RKO (cell line): ENCODE measurements at places on chromosomes 16 and 17.
A peak's percentile ranks its signal among the peaks of the same experiment; 100 is the strongest.

DNA sequence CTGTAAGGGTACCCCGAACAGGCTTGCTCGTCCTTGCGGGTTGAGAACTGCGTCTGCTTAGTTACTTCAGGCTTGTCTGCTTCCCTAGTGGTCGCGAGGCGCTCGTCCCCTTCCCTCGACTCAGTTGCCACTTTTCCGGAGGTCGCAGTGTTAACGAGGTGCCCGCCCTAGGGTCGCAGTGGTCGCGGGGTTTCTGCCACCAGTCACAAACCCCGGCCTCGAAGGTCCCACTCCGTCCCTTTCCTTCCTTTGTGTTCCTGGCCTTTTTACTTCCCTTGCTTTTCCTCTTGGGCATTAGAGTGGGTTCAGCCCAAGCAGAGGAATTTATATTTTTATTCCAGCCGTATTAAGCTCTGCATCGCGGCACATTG, 299 bp downstream of the NUP85 start:
- no peak for DNase-seq

DNA sequence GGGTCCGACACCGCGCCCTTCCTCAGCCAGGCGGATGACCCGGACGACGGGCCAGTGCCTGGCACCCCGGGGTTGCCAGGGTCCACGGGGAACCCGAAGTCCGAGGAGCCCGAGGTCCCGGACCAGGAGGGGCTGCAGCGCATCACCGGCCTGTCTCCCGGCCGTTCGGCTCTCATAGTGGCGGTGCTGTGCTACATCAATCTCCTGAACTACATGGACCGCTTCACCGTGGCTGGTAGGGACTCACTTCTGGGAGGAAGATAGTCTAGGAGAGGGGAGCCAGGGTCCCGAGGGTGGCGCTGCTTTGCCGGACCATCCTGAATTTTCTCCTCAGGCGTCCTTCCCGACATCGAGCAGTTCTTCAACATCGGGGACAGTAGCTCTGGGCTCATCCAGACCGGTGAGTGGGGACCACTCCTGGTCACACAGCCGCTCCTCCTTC, 601 bp downstream of the SPNS1 start:
- DNase-seq = peak; percentile 40

GRCh38 chr17:17254036-17254435, 17.1 kb upstream of the FLCN start:
- DNase-seq = no peak

DNA sequence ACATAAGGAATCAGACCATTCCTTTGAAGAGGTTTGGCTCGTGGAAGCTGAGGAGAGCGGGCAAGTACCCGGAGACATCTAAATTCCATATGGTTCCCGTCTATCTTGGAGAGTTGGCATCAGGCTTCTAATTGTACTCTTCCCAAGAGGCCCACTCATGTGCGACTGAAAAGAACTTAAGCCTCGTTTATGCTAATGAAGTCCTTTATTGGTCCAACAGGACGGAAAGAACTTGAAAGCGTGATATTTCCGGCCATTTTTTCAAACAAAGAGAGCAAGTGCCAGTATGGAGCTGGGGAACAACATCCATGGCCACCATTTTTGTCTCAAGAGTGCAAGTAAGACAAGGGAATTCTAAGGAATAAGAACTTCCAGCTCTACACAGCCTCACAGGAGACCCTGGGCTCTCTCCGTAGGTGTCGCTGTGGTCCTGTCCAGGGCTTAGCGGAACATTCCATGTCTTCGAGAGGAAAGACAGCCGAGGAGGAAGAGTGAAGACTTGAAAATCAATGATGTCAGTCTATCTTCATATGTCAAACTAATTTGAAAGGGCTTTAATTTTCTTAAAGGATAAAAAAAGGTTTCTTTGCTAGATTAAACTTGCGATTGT, 566.0 kb upstream of the PSMD7 start:
- no peak for DNase-seq

DNA sequence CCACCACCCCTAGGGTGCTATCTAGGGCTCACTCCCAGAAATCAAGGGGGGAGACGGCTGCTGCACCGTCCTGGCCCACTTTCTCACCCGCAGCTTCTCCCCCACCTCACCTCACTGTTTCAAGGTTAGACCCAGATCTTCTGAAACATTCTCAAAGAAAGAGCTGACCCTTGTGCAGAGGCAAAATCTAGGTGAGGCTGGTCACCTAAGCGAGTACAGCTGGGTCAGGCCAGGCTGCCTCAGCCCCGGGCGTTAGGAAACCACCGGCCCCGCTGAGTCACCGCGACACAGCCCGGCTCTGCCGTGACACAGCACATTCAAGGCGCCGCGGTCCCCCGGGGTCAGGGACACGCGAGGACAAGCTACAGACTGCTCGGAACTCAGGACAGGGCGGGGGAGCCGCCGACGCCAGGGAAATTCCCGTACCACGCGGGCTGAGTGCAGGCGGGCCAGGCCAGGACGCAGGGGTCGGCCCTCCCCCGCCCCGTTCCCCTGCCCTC, 27.1 kb downstream of the GNPTG start:
- peak; percentile 79 for DNase-seq

GRCh38 chr17:27422601-27423000, 33.6 kb upstream of the KSR1 start:
- DNase-seq = no peak

GRCh38 chr17:7463372-7463846, 16.0 kb downstream of the ZBTB4 start:
- no peak for DNase-seq

- DNase-seq = no peak
These were observed 56.2 kb upstream of the RPL38 start for GRCh38 chr17:74147056-74147835.

- peak; percentile 14 for DNase-seq
These were observed 37.6 kb downstream of the RNF112 start for GRCh38 chr17:19448341-19449268.

- DNase-seq = no peak
These were observed 1.9 kb downstream of the RUNDC1 start for GRCh38 chr17:42982266-42982665.

GRCh38 chr17:57130708-57131461, 45.8 kb downstream of the AKAP1 start:
- DNase-seq = peak; percentile 77

DNA sequence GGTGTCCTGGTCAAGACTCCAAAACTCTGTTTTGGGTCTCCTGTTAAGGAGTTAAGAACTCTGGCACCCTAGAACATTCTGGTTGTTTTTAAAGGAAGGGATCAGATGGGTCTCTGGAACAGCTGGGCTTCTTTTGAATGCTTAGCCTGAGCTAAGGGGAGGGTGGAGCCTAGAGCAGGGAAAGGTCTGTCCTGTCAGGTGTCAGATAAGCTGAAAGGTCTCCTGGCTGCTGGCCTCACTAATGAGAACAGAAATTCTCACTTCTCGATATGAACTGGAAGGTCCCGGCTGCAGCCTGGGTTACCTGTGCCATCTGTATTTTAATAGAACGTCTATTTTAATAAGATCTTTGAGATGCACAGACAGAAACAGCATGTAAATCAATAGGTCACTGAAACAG, 69.0 kb downstream of the RAP1GAP2 start:
- no peak for DNase-seq

DNA sequence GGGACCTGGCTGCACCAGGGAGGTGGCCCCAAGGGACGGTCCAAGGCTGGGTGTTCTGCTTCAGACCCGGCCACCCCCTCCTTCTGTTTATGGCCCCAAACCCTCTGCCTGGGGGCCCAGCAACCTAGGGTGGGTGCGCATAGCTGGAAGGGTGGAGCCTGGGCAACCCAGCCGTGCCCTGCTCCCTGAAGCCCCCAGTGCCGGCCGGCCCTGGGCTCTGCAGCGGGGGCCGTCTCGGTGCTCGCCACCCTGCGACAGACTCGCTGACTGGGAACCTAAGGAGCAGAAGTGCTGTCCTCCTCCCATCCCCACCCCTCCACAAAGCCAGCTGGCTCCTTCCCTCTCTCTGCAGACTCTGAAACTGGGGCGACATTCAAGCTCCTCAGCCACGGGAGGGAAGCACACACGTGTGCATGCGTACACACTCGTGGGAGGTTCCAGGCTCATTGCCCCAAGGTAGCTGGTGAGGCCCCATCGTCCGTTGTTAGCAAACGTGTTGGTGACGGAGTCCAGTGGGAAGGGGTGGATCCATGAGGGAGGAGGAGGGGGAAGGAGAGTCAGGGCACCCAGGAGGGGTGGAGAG, 43.4 kb downstream of the ENGASE start:
- DNase-seq = no peak

GRCh38 chr16:11870399-11870798, 19.1 kb upstream of the RSL1D1 start:
- no peak for DNase-seq

DNA sequence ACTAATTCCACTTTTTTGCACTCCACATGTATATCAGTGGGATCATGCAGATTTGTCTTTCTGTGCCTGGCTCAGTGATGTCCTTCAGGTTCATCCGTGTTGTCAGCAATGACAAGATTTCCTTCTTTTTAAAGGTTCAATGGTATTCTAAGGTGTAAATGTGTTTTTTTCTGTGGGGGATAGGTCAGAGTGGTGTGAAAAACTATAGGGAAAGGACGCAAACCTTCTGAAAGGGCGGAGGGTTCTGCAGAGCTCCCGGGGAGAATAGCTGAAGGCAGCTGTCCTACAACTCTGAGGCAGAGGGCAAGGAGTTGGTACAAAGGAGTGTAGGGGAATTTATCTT, 21.9 kb upstream of the CSNK1D start:
- DNase-seq = no peak

DNA sequence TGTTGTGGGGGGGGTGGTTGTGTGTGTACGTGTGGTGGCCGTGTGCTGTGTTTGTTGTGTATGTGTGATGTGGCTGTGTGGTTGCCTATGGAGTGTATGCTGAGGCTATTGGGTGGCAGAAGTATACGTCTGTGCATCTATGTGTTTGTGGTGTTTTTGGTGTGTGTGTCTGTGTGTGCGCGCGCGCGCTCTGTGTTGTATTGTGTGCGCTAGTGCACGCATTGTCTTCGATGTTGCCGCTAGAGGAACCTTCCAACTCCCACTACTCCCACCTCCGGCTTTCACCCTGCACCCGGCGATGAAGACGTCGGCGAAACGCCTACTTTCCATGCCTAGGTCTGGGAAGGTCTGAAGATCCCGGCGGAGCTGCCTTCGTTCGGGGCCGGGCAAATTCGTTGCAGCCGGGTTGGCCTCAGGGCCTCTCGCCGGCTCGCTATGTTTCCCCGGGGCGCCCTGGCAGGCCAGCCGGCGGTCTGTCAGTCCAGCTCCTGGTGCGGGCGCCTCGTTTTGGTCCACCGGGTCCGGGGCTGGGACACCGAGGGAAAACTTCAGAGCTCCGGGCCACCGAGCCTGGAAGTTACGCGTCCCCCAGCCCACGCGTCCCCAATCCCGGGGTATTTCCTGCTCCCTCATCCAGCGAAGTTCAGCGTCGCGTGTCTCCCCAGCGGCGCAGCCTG, 5.2 kb upstream of the DLX4 start:
- no peak for DNase-seq

DNA sequence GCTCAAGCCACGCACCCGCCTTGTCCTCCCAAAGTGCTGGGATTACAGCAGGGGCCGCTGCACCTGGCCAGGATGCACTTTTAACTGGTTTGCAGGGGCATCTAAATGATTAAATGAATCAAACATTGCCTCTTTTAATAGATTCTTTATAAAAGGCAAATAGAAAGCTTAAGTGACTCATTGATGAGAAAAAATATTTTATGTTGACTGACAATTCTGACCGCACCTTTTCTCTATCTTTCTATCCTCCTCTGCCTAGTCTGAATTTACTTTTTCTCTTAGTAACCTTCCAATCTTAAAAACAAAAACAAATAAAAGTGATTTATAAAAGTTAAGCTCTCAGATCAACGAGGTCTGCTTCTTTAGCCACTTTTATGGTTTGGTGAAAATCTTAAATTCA, 35.3 kb downstream of the SLC39A11 start:
- no peak for DNase-seq

- no peak for DNase-seq
These were observed 393.2 kb upstream of the MAF start for GRCh38 chr16:79993629-79994209.

- DNase-seq = no peak
These were observed 16.1 kb upstream of the TNRC6A start for GRCh38 chr16:24713379-24713778.

DNA sequence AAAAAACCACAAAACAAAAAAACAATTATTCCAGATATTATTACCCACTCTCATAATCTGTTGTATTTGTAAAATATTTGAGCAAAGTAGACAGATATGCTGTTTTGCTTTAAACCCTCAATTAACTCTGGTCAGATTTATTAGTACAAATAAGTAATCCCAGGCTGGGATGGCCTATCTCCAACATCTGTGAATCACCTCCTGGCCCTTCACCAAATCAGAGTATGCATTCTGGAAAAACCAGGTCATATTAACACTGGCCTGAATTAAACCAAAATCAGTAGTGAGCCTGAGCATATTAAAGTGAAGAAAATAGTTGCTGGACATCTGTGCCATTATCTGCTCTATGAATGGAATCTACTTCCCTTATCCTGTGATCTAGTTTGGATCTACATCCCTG, 41.0 kb downstream of the STAT3 start:
- DNase-seq = peak; percentile 65

- DNase-seq = no peak
These were observed 135.6 kb upstream of the IRX3 start for GRCh38 chr16:54422159-54422558.

- DNase-seq = peak; percentile 66
These were observed 19.7 kb downstream of the GOSR2 start for GRCh38 chr17:46942441-46943217.

- no peak for DNase-seq
These were observed 176.3 kb downstream of the IRX3 start for GRCh38 chr16:54110016-54110981.

GRCh38 chr16:51550800-51551347, 399.8 kb upstream of the SALL1 start:
- DNase-seq = no peak

DNA sequence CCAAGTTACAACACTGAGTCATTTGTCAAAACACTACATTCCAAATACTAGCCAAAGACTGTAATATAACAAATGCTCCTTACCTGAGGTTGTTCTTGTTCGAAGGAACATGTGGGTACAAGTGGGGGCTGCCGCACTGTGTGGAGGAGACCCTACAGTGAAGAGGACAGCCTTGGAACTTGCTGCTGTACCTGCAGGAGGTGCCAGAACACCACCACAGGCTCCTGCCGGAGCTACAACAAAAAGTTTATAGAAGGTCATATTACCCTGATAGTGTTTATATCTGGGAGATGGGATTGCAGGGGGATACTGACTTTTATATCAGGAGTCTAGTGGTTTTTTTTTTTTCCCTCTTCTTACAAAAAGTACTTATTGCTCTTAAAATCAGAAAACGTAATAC, 37.8 kb upstream of the ALDH3A1 start:
- no peak for DNase-seq

- no peak for DNase-seq
These were observed 17.5 kb downstream of the EPN2 start for GRCh38 chr17:19254651-19255050.

DNA sequence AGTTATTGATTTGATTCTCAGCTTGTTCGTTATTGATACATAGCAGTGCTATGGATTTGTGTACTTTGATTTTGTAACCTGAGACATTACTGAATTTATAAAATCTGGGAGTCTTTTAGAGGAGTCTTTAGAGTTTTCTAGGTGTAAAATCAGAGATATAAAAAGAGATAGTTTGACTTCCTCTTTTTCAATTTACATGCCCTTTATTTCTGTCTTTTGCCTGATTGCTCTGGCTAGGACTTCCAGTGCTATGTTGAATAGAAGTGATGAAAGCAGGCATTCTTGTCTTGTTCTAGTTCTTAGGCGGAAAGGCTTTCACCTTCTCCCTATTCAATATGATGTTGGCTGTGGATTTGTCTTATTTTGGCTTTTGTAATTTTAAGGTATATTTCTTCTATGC, 106.2 kb downstream of the PHKB start:
- no peak for DNase-seq

GRCh38 chr16:88871349-88871702, 4.9 kb upstream of the PABPN1L start:
- DNase-seq = no peak
